ENCODE measurements at places on chromosomes 16 and 17.

DNA sequence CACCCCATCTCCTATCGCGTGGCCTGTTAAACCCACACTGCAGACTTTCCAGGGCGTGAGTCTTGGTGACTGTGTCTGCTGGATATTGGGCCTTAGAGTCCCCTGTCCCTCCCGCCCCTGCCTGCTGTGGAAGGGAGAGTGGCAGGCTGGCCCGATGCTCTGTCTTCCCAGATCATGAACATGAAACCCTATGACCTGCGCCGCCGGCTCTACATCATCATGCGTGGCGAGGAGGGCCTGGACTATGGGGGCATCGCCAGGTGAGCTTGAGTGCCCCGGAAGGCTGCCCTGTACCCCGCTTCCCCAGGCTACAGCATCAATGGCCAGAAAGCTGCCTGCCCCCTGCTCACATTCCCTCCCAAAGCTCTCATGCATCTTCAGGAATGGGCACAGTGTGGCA lies 19.5 kb upstream of the CLEC18A start:
- DNase-seq = no peak

GRCh38 chr16:64144617-64145016 lies 977.2 kb downstream of the CDH11 start:
- DNase-seq = no peak

DNA sequence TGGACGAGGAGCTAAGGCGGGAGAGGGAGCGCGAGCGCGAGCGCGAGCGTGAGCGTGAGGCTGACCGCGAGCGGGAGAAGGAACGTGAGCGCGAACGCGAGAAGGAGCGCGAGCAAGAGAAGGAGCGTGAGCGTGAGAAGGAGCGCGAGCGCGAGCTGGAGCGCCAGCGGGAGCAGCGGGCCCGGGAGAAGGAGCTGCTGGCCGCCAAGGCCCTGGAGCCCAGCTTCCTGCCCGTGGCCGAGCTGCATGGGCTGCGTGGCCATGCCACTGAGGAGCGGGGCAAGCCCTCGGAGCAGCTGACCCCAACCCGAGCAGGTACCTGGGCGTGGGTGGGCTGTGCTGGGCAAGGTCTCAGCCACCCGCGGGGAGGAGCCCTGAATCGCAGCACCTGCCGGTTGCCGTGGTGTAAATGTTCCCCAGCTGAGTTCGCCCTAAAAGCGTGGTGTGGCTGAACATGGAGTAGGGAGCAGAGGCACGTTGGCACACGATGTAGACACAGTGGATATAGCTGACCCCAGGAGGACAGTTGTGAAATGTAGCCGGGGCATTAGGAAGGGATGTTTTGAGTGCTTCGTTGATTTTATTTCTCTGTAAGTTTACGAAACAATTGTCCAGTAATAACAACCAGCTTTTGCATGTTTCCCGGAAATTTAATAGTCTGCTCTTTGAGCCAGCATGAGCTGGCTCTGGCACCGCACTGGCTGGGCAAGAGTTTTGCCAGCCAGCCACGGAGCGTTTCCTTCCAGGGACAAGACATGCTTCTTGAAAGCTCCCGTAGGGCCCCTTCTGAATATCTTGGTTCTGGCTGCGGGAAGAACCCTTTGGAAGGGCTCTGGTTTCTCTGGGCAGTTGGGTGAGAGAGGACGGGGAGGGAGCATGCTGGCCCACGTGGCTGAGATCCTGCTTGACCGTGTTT lies 32.1 kb downstream of the GINS2 start:
- no peak for DNase-seq

GRCh38 chr16:17392127-17392856 lies 78.5 kb downstream of the XYLT1 start:
- no peak for DNase-seq
